Fibroblast of skin of back (primary cell): ENCODE measurements at places on chromosomes 16 and 17.
A peak's percentile ranks its signal among the peaks of the same experiment; 100 is the strongest.

GRCh38 chr16:30443631-30444030, 2.0 kb downstream of the SEPHS2 start:
- no peak for DNase-seq

DNA sequence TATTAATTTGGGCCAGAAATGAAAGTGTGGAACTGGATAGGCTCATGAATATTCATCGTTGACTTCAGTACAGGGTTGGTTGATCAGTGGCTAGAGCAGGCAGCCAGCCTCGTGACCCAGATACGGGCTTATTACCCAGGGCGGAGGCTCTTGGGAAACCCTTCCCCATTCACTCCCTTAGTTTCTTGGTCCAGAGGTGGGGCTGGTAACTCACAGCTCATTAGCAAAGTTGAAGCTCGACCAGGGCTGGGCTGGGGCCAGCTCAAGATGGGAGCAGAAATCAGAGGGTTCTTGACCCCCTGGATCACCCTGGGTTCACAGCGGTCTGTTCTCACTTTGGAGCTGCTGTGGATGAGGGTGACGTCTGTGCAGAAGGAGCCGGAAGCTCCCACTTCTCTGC, 44.6 kb upstream of the GSE1 start:
- DNase-seq, result no peak

GRCh38 chr17:75625813-75626486, 7.3 kb upstream of the SMIM5 start:
- DNase-seq, result peak; percentile 17

- no peak for DNase-seq
Observed at GRCh38 chr16:23848958-23849357, 13.2 kb downstream of the PRKCB start.

- peak; percentile 15 for DNase-seq
Observed at GRCh38 chr17:51322390-51323029, 62.2 kb downstream of the UTP18 start.

DNA sequence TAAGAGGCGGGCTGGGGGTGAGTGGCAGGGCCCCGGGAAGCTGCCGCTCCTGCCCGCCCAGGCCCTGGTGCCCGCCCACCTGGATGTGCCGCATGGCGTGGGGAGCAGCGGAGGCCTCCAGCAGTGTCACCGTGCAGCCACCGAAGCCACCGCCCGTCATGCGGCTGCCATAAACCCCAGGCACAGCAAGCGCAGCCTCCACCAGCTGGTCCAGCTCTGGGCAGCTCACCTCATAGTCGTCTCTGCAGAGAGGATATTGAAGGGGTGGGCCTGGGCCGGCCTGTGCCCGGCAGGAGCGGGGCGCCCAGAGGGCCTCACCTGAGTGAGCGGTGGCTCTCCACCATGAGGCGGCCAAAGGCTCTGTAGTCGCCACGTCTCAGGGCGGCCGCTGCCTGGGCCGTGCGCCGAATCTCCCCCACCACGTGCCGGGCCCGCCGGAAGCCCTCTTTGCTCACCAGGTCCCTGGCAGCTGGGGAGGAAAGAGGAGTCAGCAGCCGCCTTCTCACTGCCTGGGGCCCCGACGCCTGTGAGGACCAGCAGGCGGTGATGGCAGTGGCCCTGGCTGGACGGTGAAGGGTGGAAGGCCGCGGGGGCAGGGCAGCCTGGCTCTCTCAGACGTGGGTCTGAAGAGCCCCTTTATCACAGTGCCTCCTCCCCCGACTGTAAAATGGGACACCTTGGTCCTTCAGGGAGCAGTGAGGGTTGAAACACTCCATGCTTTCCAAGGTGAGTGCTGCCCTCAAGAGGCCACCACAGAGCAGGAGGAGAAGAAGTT, 6.7 kb downstream of the GALK1 start:
- no peak for DNase-seq

DNA sequence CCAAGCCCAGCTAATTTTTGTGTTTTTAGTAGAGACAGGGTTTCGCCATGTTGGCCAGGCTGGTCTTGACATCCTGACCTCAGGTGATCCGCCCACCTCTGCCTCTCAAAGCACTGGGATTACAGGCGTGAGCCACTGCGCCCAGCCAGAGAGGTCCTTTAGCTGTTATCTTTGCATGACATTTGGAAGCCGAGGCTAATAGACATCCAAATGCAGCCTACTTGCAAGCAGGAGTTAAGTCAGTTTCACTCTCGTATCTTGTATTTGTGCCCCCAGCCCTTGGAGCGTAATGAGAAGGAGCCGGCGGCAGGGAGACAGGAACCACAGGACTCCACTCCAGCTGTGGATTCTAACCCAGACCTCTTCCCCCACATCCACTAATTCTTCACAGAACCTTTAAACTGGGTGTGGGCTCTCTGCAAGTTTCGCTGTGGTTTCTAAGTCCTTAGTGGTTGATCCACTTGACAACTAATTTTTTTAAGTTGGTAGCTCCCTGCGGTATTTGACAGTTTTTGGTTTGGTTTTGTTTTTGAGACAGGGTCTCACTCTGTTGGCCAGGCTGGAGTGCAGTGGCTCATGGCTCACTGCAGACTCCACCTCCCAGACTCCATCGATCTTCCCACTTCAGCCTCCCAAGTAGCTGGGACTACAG, 3.1 kb upstream of the CYTH1 start:
- DNase-seq, result no peak

GRCh38 chr16:72482695-72483094, 310.7 kb upstream of the PMFBP1 start:
- DNase-seq, result no peak

DNA sequence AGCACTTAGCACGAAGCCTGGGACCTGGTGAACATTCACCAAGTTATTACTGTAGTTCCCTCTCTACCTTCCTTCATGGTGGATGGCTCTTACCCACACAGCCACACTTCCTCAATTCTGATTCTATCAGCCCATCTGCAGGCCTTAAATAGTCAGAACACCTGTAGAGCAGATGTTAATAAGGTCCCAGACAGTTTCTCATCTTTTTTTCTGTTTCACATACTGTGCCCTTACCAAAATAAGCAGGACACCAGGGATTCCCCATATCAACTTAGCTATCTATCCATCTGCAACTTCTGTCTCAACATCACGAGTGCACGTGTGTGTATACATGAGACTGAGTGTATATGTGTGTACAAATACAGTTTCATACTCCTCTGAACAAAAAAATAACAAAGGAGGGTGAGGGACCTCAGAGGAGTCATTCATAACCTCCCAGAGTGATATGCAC, 2.8 kb downstream of the RECQL5 start:
- no peak for DNase-seq

- no peak for DNase-seq
Observed at GRCh38 chr16:8047736-8048135, 542.6 kb downstream of the TMEM114 start.

GRCh38 chr17:6953689-6954088, 42.2 kb upstream of the ALOX12 start:
- DNase-seq, result no peak

- DNase-seq, result no peak
Observed at GRCh38 chr16:70522216-70523075, 908 bp downstream of the COG4 start.

GRCh38 chr16:5336941-5337340, 239.3 kb upstream of the EEF2KMT start:
- no peak for DNase-seq

GRCh38 chr16:50121278-50121677, 31.8 kb upstream of the TENT4B start:
- DNase-seq, result no peak

DNA sequence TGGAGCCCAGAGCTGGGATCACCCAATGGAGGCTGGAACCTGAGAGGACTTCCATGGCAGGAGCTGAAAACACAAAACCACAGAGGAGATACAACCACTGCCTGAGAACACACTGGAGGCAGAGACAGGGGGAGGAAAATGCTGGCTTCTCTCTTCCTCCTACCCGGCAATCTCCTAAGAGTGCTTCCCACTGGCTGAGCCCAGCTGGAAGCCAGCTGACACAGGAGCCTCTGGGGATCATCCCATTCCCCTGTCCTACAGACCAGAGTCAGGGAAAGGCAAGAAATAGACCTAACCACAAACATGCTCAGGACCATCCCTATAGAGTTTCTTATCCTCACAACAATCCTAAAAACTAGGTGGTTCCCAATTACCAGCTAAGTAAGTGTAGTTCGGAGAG, 112.4 kb upstream of the CDH5 start:
- no peak for DNase-seq

DNA sequence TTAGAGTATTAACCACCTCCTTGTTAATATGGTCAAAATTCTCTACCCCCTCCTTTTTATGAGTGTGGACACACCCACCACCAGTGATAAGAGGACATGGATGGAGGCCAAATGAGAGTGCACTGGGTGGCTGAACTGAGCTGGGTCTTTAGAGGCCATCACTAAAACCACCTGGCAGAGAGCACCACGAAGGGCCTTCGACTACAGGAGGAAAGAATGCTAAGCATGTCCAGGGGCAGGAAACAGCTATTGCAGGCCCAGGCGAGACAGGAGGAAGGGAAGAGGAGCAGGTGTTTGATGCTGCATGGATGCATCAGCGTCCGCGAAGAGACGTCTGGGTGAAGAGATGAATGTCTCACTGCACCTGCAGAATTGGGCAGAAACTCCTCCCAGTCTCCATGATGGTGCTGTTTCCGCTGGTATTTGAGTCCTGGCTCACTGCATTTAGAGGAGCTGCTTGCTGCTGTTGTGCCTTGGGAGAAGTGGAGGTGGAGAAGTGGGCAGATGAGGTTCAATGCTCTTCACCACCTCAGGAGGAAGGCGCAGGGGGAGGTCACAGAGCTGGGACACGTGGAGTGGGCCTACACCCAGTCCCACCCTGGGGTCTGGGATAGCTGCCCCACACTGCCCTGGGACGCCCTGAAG, 33.2 kb downstream of the SPHK1 start:
- no peak for DNase-seq

GRCh38 chr17:38333635-38334295, 10.0 kb downstream of the GPR179 start:
- DNase-seq, result peak; percentile 15

DNA sequence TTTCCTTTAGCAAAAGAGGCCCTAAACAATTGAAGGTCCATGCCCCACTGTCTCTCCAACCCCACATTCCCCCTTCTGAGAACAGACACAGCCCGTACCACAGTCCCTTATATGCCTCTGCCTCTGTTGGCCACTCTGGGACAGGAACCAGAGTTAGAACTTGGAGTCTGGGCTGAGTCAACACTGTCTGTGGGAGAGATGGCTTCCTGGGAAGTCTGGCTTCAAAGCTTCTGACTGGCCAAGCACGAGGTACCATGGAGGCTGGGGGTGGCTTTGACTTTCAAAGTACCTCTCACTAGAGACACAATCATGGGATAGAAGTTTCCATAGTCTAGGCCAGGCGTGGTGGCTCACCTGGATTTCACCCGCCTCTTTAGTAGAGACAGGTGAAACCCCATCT, 14.9 kb upstream of the SPOP start:
- DNase-seq, result no peak

DNA sequence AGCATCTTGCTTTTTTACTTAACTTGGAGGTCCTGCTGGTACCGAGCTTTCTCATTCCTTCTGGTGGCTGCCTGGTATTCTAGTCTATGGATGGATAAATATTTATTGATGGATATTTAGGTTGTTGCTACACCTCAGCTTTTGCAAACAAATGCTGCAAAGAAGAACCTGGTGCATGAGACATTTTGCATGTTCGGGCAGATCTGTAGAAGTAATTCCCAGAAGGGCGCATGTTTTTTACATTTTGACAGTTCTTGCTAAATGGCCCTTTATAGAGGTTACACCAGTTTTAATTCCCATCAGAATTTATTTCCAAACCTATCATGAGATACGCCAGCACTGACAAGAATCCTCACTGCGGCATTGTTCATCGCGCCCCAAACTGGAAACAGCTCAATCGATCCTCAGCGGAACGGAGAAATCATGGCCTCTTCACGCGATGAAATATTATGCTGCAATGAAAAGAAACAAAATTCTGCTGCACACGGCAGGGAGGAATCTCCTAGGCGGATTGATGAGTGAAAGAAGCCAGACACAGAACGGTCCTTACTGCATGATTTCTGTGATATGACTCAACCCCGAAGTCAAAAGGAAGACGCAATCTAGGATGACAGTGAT, 68.0 kb upstream of the CREBBP start:
- DNase-seq, result no peak

- DNase-seq, result no peak
Observed at GRCh38 chr16:27417047-27417671, 15.2 kb downstream of the IL21R start.

- DNase-seq, result no peak
Observed at GRCh38 chr16:50667497-50668367, 13.4 kb downstream of the SNX20 start.

DNA sequence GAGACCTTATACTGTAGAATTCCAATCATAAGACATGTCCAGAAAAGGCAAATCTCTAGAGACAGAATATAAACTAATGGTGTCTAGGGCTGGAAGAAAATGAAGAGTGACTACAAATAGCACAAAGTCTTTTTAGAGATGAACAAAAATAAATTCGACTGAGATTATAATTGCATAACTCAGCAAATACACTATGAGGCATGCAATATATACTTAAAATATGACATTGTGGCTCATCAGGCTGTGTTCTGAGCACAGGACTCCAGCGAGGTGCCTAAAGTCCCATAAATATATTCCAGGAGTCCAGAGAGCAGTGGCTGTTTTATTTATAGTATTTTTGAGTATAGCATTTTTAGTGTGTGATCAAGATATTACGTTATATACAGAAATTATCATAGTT, 13.1 kb upstream of the ZNF267 start:
- DNase-seq, result no peak

DNA sequence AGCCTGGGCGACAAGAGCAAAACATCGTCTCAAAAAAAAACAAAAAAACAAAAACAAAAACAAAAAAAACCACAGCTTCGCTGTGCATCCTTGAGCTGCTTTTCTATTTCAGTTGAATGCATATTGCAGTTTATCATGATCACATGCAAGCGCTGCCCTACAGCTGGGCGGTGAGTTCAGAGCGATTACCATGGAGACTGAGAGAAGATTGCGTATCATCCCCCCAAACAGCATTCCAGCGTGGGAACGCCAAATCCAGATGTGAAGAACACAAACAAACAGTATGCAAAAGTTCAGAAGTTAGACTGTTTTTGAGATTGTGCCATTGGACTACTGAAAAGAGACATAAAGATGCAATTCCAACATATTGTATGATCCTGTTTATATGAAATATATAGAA, 15.1 kb upstream of the SLC52A1 start:
- no peak for DNase-seq

DNA sequence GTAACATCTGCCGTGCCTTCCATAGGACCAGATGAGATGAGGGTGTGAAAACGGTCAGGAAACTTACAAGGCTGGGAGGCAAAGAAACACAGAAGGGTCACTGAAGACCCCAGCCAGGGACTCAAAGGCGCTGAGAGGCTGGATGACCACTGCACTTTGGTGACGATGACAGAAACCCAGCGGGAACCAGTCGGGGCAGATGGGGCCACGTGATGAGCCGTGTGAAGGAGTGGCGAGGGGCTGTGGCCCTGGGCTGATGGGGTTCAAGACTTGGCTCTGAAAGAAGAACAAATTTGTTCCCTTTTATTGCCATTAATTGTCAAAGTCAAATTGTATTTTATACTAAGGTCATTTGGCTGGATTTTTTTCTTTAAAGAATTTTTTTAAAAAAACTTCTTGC, 28.6 kb upstream of the ATP2C2 start:
- DNase-seq, result no peak

GRCh38 chr16:31697744-31698125, 170.0 kb downstream of the AHSP start:
- no peak for DNase-seq

- DNase-seq, result peak; percentile 59
Observed at GRCh38 chr16:58264961-58265479, 29.8 kb downstream of the PRSS54 start.

- no peak for DNase-seq
Observed at GRCh38 chr16:69145658-69146057, 13.2 kb downstream of the UTP4 start.
